Activated CD8-positive, alpha-beta memory T cell treated with anti-CD3 and anti-CD28 coated beads for 4 hours (primary cell): ENCODE measurements at places on chromosomes 3 and 15.

GRCh38 chr15:27797765-27798164, 301.4 kb downstream of the OCA2 start:
- DNase-seq, result no peak

GRCh38 chr3:4721511-4721911, 228.4 kb downstream of the ITPR1 start:
- no peak for DNase-seq

GRCh38 chr3:43025423-43025822, 46.3 kb downstream of the GASK1A start:
- DNase-seq, result no peak

DNA sequence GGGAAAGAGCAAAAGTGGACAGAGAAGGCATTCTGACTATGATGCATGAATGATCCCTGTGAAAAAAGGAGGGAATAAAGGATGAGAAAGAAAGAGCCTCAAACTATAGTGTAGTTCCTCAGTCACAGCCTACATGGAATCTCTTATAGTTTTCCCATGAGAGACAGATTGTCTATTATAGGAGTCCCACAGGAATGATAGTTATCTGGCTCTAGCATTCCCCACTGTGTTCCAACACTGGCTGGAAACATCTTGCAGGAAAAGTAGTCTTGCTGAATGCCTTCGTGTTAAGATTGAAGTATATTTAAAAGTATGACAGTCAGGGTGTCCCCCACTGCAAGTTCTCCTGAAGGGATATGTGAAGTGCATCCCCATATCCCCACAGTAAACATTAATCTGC, 641.5 kb upstream of the NECTIN3 start:
- no peak for DNase-seq

GRCh38 chr3:171994646-171995428, 44.5 kb upstream of the FNDC3B start:
- DNase-seq, result no peak

DNA sequence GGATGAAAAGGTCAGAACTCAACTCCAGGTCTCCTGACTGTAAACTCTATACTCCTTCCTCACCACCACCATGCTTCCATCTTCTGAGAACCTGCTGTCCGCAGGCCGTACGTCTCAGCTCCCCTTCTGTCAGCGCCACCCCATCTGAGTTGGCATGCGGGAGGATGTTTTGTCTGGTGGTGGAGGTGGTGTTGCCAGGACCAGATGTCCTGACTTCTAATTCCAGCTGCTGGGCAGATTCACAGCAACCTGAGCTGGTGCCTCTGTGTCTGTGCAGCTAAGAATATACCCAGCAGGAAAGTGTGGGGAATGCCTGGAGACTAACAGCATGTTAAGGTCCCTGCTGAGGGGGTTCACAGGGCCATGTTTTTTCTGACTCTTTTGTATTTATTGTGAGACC, 23.2 kb downstream of the PLA1A start:
- DNase-seq, result no peak

GRCh38 chr3:115871735-115872134, 248.4 kb downstream of the GAP43 start:
- DNase-seq, result no peak

DNA sequence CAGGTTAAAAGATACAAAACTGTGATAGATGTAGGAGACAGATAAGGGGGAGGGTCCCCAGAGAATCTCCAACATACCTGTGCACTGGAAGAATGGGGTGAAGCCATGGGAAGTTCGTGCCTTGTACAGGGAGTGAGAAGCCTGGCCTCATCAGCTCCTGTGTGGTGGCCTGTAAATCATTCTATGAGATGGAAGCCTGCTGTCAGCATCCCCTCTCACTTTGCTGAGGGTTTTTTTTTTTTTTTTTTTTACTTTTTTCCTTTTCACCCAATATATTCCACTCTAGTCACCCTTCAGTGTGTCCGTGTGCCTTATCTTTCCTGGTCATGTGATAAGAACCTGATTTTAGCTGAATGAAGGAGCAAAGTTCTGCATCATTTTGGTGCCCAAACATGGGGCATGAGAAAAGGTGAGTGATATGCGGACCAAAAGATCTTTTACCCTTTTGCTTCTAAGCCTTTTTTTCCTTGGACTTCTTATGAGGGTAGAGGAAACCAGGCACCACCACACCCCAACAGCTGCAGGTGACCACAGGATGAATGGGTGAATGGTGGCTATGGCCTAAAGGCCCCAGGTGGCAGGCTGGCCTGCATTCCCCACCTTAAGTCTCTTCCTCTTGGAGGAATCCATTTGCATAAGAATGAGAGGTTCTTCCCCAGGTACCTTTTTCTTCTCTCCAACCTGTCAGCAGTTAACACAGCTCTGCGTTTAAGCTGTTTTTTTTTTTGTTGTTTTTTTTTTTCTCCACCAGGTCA, 1345.0 kb downstream of the NSUN3 start:
- no peak for DNase-seq
